Stimulated activated CD8-positive, alpha-beta memory T cell treated with anti-CD3 and anti-CD28 coated beads, Interleukin-2, amount 100 ng/mL, for 48 hours (primary cell): ENCODE measurements at places on chromosomes 6 and 20.

GRCh38 chr20:14337400-14338171, at the start of gene FLRT3:
Gene FLRT3, minus strand, starts transcription at chr20:14337612. Its CDS starts 10,106 bp downstream, at chr20:14327506.
- DNase-seq = no peak

- DNase-seq = no peak
These were observed 78.7 kb downstream of the CDH26 start for GRCh38 chr20:60036746-60037499.

- no peak for DNase-seq
These were observed 98.6 kb upstream of the SUPT3H start for GRCh38 chr6:45476341-45476740.

- DNase-seq = no peak
These were observed 37.8 kb downstream of the RAB44 start for GRCh38 chr6:36735110-36736071.

GRCh38 chr20:63394069-63394919, 33.1 kb upstream of the CHRNA4 start:
- no peak for DNase-seq

DNA sequence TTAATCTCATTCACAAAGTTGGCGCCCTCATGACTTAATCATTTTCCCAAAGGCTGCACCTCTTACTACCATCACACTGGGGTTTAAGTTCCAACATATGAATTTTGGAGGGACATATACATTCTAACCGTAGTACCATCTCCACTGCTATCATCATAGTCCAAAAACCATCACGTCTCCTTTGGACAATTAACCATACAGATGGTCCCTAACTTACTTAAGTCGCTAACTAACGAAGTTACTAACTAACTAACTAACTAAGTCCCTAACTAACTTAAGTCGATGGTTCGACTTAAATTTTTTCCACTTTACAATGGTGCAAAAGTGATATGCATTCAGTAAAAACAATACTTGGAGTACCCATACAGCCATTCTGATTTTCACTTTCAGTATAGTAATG, 24.0 kb upstream of the TBC1D22B start:
- no peak for DNase-seq

DNA sequence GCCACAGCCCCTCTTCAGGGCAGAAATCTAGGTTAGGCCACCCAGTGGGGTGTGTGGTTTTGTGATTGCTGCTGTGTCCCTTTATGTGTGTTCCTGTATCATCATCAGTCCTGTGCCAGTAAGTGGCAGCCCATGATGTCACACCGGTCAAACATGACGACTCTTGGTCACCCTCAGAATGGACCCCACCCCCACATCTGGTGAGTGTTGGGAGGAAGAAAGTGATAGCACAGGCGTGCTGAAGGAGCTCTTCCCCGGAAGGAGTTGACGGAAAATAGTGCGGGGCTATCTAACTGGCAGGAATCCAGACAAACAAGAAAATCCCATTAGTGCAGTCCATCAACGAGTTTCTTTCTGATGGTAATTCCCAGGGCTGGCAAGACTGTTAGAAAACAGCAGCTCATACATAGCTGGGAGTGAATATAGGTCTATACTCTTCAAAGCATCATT, 33.4 kb upstream of the IL17A start:
- no peak for DNase-seq

GRCh38 chr20:26208296-26209091, 511.8 kb upstream of the ZNF337 start:
- no peak for DNase-seq

- no peak for DNase-seq
These were observed 229.8 kb downstream of the IBTK start for GRCh38 chr6:82017773-82018172.

- DNase-seq = no peak
These were observed 45.9 kb downstream of the SSR1 start for GRCh38 chr6:7267071-7267465.

GRCh38 chr20:24382743-24383142, 86.7 kb upstream of the SYNDIG1 start:
- no peak for DNase-seq

GRCh38 chr20:60484316-60484715, 526.1 kb downstream of the CDH26 start:
- DNase-seq = no peak

DNA sequence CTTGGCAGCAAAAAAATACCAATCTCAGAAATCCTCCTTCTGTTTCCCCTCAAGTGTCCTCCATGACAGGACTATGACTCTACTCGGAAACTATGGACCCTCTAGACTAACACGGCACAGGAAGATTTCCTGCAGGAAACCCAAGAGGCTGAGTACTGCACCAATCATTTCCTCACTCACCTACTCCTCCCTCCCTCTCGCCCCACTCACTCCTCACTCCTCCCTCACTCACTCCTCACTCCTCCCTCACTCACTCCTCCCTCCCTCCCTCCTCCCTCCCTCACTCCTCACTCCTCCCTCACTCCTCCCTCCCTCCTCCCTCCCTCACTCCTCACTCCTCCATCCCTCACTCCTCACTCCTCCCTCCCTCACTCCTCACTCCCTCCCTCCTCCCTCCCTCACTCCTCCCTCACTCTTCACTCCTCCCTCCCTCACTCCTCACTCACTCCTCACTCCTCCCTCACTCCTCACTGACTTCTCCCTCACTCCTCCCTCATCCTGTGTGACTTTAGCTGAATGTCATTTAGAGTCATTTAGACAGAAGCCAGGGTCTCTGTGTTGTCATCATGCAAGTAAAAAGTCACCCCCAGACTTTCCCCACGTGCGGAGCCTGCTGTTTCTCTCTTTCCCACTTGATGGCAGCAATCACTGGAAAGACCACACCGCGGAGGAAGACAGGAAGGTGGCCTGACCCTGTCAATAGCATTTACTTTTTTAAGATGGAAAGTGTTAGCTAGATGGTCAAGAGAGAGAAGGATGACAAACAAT, 226.8 kb upstream of the PDE10A start:
- DNase-seq = no peak

DNA sequence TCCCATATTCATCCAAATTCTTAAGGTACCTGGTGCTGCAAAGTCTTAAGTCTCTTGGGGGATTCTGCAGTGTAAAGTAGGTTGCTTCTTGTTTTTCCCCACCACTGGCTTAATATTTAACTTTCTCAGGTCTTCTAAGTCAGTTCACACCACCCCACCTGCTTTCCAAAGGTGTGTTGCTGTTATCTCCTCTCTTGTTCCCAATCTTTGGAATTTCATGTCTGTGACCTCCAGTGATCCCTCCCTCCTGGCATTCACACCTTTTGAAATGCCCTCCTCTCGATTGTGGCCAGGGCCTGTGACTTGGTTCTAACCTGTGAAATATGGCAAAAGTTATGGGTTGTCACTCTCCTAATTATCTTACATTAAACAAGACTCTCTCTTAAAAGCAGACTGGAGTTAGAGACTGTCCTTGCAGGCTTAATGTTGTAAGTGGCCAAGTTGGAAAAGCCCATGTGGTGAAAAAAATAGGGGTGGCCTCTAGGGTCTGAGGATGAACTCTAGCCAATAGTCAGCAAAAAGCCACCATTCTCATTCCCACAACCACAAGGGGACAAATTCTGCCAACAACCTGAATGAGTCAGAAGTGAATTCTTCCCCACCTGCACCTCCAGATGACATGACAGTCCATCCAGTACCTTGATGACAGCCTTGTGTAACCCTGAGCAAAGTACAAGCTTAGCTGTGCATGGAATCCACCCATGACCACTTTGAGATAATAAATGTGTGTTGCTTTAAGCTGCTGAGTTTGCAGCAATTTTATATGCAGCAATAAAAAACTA, 45.1 kb downstream of the ADGRF1 start:
- DNase-seq = no peak

- no peak for DNase-seq
These were observed 130.7 kb downstream of the RNASET2 start for GRCh38 chr6:166825553-166826145.

DNA sequence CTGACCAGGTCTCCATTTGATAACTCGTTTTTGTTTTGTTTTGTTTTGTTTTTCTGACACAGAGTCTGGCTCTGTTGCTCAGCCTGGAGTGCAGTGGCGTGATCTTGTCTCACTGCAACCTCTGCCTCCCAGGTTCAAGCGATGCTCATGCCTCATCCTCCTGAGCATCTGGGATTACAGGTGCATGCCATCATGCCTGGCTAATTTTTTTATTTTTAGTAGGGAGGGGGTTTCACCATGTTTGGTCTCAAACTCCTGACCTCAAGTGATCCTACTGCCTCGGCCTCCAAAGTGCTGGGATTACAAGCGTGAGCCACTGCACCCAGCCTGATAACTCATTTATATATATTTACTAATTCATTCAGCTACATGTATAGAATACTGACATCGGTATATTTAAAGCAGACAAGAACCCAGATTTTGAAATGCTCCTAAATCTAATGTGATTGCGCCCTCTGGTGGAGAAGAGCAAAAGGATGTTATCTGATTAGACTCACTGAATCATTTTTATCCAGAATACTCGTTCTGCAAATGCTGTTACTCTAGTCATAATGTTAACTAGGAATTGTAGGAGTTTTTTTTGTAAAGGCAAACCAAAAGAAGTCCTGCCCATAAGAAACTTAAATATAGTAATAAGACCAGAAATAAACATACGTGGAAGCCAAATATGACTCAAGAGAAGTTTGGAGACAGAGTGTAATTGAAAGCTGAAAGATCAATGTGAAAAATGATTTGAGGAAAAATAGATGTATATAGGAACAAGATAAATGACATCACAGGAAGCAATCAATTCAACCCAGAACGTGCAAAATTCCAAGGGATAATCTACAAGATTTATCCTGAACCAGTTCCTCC, 5.3 kb upstream of the COL12A1 start:
- no peak for DNase-seq

DNA sequence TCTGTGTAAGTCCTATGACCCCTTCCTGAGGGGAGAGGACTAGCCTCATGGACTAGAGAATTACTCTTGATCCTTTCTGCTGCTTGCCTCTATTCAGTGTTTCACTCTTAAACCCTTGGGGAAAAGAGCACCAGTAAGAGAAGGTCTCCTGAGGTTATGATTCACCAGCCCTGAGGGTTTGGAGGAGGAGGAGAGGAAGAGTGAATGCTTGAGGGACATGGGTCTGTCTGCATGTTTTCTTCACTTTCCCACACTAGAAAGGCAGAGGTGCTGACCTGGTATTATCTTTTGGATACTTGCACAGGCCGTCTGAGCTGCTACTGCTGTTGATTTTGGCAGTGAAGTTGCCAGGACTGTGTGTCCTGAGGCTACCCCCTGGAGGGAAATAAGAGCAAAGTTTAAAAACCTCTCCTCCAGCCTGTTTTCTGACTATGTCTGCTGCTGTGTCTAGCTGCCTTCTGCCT, 78.3 kb downstream of the CD109 start:
- DNase-seq = no peak
